LHCN-M2 (cell line): ENCODE measurements at places on chromosomes 4 and X. TPM values are rescaled to one million over a fixed set of nuclear protein-coding genes. Genes with fewer than 3 reads are reported as not detected.

INTU gene
- 4.0 and 5.3 TPM in 2 replicates for total RNA-seq

RHOXF2 gene
- total RNA-seq, result not detected in 2 replicates

HSFX2 gene
- total RNA-seq, result not detected in 2 replicates

GAB3 gene
- total RNA-seq, result 2.4 and 12.5 TPM in 2 replicates
